ENCODE measurements at places on chromosomes 2 and 18. TPM values are rescaled to one million over a fixed set of nuclear protein-coding genes. Genes with fewer than 3 reads are reported as not detected.

DNA sequence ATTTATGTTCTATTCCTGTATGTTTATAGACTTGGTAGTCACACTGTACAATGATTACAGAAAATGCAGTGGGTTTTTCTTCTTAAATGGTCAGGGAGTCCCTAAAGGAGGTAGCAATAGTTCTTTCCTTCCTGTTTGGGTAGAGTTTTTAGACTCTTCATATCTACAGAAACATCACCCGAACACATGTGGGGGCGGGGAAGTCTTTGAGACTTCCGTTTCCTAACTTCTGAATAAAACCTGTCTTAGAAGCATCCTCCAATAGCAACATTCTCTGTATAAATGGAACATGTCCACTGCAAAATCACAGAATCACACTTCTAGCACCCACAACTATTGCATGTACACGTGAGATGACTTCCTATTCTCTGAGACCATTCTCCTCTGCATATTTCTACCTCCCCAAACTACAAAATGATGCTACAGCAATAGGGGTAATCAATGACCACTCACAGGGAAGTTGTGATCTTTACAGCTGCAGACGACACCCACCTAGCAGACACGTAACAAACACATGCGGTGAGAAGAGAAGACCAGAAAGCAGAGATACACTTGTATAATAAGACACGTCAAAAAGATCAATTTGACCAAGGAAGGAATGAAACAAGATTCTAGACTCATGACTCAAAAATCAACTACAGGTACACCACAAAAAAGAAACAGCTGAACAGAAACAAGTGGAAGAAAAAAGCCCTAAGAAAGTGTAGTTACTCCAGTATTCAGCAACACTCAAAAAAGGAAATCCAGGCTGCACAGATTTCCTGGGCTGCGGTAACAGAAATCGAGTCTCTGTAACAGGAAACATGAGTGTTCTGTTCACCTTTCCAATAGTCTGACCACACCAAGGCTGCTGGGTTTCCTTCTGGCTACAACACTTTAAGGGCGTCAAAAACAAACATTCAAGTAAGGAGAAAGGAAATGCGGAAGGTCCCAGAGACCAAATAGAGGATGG, 120.4 kb downstream of the ZNF516 start:
- peak; percentile 34 for DNase-seq

- no peak for DNase-seq
Measured at GRCh38 chr18:43060020-43060419, 55.5 kb downstream of the RIT2 start.

- no peak for DNase-seq
Measured at GRCh38 chr2:60992985-60993392, 24.5 kb upstream of the PEX13 start.

MBP gene
- total RNA-seq: 70.7 TPM

NGEF gene
- total RNA-seq: not detected

FHOD3 gene
- total RNA-seq: not detected

DNA sequence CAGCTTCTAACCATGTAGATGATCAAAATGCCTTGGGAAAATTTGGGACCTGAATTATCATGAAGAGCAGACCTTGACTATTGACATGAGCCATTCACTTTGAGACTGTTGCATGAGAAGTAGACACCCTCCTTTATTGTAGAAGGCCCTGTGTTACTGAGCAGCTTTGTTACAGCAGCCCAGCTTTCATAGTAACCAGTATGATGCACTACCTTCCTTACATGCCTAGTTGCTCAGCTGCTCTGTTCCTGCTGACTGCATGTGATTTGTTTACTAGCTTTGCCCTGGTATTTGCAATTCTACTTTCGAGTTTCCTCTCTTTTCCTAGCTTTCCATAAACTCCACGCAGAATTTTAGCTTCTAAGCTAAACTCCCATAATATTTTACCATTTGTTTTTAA, 11.2 kb upstream of the FN1 start:
- DNase-seq: no peak

Data from CD8-positive, alpha-beta T cell (primary cell).